ENCODE measurements at places on chromosomes 2 and 18.

DNA sequence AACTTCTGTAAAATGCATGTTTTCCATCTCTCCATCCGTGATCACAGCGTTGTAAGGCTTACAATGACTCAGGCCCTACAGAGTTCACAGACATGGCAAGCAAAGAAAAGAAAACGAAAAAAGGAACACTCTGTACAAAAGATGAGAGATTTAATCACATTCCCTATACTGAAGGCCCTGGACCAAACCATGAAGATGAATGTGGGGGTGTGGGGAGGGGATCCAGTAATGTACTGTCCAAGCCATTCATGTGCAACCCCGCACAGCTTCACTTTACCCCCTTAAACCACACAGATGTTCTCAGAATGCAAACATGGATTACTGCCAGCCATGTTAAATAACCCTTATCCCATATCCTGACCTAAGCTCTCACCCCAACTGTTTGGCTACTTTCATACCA is 391.1 kb downstream of the NCKAP5 start:
- DNase-seq = no peak

GRCh38 chr2:47078541-47079482 is 76.3 kb downstream of the STPG4 start:
- no peak for DNase-seq

GRCh38 chr2:132278267-132278666 is 116.5 kb upstream of the ANKRD30BL start:
- no peak for DNase-seq

DNA sequence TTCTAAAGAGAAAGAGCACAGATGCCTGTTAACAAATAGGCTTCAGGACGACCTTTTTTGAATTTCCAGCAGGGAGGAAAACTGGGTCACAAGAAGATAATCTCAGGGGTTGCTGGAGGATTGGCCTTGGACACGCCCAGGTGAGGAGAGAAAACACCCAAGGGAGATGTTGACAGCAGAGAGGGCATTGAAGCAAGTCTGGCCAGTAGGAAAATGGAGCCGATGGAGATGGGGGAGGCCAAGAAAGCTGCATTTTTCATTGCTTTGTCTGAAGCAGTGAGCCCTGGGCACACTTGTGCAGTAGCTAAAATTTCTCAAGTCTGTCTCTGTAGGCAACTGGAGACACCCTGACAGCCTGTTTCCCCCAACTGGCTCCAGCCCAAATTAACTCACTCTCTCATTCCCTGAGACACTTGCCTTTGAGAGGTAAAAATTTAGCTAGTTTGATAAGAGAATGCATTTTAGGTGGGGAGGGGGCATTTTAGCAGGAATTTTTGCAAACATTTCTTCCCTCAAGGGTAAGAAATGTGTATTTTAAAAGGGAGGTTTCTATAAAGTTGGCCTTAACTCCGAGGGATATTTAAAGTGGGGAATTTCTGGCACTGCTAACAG is 165.5 kb downstream of the TGIF1 start:
- DNase-seq = no peak

- DNase-seq = no peak
These were observed 65.7 kb upstream of the FOSL2 start for GRCh38 chr2:28326881-28327505.

DNA sequence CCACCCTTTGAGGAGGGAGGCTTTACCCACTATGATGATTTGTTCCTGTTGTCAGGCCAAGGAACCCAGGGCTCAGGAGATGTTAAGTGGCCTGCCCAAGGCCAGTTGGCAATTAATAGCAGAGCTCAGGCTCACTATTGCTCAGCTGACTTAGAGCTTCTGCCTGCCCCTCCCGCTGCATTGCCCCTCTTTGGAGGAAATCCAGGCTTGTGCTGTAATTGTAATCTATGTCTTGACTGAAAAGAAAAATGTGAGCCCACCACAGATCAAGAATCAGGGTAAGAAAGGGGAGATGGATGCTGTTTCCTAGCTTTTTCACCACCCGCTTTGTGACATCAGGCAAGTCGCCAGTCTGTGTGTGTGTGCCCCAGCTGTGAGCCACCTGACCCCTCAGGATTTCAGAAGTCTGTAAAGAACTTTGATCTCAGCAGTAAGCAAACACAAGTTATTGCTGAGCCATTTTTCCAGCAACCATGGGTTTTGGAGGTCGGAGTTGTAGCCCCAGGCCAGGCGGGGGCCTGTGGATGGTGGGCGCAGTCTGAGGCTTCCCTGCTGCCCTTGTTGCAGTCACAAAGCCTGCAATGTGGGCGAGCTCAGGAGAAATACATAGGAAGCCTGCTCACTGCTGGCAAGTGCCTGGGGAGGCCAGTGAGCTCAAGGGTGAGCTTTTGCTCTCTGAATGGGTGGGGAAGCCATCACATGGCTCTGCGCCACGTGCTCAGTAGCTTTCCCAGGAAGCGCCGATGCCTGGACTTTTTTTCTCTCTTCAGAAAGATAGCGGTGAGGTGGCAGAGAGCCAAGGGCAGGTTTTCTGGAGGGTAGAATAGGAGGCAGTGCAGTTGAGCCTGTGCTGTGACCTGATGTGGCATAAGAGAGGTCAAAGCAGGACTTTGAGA is 6.1 kb downstream of the CABLES1 start:
- no peak for DNase-seq

GRCh38 chr2:28643327-28643726 is 108.3 kb upstream of the PPP1CB start:
- DNase-seq = no peak

DNA sequence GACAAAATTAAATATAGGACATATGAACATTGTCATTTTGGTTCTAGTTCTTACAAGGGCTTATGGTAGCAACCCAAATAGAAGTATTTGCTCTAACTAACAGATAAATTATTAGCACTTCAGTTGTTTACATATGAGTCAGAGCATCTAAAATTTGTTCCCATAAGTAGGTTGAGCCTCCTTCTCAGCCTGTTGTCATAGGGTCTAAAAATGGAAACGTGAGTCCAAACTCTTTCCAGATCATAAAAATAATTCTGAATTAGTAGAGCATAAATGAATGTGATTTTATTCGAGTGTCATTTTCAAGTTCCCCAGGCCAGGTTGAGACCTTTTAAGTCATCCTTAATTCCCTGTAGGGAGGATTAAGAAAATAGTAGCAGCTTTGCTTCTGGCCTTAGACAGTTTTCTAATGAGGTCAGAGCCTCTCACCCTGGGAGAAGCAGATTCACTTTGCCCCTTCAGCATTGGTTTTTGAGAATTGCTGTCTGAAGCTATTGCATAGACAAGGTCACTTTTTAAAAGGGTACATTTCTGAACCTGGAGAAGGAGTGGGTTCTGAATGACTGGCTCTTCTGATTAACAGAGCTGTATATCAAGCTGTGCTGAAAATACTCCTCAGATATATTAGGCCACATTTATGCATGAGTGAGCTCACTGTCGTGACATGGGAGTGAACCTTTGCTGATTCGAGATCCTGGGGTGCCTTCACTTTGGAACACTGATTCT is 164.3 kb downstream of the NEDD4L start:
- no peak for DNase-seq

GRCh38 chr2:157837851-157838441 is 38.2 kb downstream of the ACVR1 start:
- DNase-seq = no peak

Measured in GM12878 (cell line).